ENCODE measurements at places on chromosomes 3 and 15.
A peak's percentile ranks its signal among the peaks of the same experiment; 100 is the strongest.

GRCh38 chr15:31081588-31082250 is 19.8 kb downstream of the TRPM1 start:
- DNase-seq: no peak

DNA sequence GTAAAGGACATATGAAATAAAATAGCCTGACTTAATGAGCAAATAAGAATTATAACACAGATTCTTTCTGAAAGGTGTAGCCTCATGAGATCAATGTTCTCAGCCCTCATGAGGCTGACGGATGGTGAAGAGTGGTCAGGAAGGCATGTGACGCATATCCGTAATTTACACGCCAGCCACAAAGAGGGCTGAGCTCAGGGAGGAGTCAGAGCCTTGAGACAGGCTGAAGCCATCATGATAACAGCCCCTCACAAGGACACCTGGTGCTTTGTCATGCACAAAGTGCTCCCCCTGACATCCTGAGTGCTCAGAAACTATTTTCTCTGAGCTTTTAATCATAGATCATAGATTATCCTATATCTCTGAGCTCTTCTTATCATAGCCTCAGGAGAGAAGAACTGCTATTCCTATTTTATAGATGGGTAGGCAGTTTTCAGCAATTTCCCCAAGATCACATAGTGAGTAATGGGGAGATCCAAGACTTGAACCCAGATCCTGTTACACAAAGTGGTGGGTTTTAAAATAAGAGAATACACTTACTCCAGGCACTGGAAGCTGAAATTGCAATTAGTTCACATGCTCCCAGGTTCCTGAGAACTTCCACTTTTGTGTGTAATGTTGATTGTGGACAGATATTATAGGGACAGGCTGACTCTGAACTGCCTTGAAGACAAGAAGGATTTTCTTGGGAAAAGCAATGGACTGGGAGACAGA is 267.1 kb downstream of the RPLP1 start:
- peak; percentile 30 for DNase-seq

GRCh38 chr15:78018946-78019644 is 58.4 kb downstream of the TBC1D2B start:
- no peak for DNase-seq

DNA sequence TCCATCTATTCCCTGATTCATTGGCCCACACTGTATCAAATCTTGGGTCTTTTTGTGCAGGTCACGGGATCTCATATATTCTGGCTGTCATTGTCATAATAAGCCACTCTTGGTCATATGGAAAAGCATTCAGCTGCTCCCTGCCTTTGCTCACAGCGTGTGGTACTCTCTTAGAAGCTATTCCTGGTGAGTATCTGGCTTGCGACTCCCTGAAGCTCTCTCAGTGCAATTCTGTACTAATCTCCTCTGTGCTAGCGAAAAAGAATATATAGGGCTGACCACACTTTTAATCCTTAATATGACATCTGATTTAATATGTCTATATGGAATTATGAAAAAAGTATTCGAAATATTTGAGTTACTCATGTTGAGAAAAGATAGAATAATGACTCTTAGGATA is 440.8 kb upstream of the GBE1 start:
- no peak for DNase-seq

GRCh38 chr3:158685159-158685558 is 12.7 kb upstream of the LXN start:
- no peak for DNase-seq

DNA sequence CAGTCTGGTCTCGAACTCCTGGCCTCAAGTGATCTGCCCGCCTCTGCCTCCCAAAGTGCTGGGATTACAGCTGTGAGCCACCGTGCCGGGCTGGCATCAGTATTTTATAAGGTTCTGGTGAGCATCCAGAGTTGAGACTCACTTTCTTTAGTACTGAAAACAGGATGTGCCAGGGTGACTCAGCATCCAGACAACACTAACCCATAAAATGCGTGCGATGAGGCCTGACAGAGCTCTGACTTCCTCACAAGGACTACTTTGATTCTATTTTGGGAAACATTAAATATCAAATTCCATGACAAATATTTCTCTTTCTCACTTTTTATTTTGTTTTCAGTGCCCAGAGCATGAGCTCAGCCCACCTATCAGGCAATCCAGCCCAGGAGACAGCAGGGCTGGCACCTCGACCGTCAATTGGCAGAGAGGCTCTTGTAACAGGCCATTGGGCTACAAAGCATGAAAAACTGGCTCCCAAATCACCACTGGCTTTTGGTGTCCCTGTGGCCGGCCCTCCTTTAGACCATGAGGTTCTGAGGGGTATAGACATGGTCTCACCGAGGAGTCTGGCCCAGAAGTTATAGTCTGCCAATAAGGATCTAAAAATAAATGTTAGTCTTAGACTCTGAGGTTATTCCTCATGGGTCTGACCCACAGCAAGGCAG is 75.0 kb downstream of the FEM1B start:
- DNase-seq: no peak

- no peak for DNase-seq
These were observed 84.0 kb downstream of the FILIP1L start for GRCh38 chr3:100030346-100030745.

- DNase-seq: no peak
These were observed 68.1 kb downstream of the CRYGS start for GRCh38 chr3:186476044-186476468.

- no peak for DNase-seq
These were observed 197.7 kb downstream of the FNDC3B start for GRCh38 chr3:172236771-172237742.

Measured in stimulated activated CD4-positive, alpha-beta T cell treated with anti-CD3 and anti-CD28 coated beads, Interleukin-2, amount 100 ng/mL, for 48 hours (primary cell).